LHCN-M2 (cell line): ENCODE measurements at places on chromosomes 2 and 18.
A peak's percentile ranks its signal among the peaks of the same experiment; 100 is the strongest.

DNA sequence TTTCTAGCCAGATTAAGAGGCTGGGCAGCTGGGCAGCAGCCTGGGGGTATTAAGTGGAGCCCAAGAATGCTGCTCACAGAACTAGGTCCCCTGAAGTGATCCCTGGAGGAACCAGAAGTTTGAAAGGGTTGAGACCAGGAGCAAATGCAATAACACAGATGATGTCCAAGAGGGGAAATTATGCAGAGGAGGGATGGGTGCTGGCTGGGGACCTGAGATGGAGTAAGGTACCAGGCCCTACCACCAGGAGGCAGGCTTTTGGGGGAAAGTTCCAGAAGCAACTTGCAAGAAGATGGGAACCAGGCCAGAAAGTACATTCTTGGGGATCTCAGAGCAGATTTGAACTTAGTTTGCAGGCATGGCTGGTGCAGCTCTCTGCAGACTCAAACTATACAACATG lies 175.1 kb downstream of the NCK2 start:
- peak; percentile 38 for DNase-seq

- DNase-seq = no peak
These were observed 158.8 kb downstream of the DDX1 start for GRCh38 chr2:15750433-15750814.

GRCh38 chr2:42169100-42169873 lies at the start of gene EML4:
Gene EML4, plus strand, starts transcription at chr2:42169353. Its CDS starts 259 bp downstream, at chr2:42169612.
- peak; percentile 82 for DNase-seq

GRCh38 chr18:55048892-55049291 lies 89.6 kb upstream of the CCDC68 start:
- DNase-seq = peak; percentile 42

DNA sequence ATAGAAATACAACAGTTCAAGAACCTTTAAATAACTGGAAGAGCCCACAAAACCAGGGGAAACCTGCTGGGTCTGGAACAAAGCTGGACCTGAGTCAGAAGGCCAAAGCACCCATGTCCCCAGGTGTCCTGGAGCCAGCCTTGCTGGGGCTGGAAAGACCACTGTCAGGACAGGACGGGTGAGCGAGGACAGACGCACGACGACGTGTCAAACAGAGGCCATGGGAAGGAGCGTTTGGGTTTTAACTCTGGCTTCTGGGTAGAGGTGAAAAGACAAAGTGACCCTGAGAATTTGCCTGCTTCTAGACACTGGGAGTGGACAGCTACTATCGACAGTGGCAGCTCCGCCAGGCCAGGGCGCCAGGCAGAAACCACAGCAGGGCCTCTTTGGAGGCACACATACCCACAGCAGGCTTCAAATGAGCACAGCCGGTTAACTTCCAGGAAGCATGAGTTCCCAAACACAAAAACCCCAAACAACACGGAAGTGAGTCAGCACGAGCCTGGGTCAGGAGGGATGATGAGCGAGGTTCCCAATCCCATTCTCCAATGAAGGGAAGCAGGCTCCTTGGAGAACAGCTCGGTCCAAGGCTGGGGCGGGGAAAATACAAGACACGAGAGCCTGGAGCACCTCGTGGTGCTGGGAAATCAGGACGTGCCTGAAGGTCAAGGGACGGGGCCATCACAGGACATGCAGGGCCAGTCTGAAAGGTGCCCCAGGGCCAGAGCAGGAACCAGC lies 208.0 kb downstream of the TWIST2 start:
- peak; percentile 10 for DNase-seq

DNA sequence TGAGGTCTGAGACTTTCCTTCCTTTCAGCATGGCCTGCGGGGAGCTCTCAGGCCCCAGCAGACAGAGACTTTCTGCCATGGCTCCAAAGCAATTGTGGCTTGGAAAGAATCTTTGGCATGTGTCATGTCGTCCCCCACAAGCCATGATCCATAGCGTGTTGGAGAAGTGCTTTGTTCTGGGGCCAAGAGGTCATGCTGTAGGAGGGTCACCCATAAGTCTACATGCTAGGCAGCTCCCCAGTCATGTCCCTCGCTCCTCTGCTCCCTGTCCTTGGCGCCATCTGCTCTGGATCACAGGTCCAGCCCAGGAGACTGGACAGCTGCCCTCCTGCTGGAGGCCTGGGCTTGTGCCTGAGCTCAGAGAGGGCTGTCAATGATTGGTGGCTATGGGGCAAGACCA lies 78.8 kb upstream of the LCLAT1 start:
- DNase-seq = no peak

DNA sequence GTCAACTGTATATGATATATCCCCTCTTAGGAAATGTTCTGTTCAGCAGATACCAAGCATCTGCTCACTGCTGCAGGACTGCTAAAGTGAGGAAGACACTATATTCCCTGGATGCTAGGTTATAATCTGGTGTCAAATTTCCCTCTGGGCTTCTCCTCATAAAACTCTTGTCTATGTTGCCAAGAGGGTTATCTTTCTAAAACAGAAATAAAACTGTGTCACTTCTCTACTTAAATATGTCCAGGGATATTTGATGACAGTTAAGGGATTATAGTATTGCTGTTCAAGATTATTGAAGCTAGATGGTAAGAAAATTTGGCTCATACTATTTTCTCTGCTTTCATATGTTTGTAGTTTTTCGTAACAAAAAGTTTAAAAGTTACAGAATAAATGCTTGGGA lies 30.5 kb upstream of the SNRNP27 start:
- no peak for DNase-seq

DNA sequence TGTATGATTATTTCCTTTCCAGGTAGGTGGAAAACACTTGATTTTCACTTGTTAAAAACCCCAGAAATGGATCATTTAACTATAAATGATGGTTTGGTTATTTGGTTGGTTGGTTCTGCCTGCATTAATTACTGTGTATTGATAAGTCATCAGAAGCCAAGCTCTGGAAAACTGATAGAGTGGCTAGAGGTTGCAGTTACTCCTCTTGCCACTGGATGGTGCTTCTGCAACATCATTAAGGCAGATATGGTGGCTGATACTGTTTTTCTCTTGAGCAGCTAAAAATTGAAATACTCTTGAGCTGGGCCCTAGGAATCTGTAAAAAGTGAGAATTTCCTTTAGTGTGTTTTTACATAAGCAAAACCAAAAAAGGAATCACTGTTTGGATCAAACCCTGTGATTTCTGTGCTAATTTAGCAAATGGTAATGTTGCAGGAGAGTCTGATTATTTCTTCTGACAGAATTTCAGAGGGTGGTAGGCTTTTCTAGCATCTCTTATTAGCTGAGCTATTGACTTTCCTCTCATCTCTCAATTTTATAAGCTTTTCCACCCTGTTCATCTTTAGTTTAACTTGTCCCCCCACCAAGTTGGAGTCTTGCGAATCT lies 54.3 kb downstream of the RAB10 start:
- DNase-seq = peak; percentile 17

DNA sequence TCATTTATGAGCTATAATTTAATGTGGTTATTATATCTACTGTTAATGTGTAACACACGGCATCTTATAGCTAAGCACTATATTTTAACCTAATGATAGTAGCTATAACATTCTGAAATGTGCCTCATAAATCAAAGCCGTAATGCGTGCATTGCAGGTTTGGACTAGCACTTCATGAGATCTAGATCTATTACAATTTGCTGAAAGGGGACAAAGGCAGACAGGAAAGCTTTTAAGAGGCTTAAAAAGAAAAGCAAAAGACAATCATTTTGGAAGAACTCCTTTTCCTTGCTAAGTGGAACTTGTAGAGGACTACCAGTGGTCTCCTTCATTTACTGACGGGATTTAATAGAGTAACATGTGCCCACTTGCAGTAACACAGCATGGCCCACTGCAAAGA lies 213.1 kb downstream of the NBAS start:
- no peak for DNase-seq

DNA sequence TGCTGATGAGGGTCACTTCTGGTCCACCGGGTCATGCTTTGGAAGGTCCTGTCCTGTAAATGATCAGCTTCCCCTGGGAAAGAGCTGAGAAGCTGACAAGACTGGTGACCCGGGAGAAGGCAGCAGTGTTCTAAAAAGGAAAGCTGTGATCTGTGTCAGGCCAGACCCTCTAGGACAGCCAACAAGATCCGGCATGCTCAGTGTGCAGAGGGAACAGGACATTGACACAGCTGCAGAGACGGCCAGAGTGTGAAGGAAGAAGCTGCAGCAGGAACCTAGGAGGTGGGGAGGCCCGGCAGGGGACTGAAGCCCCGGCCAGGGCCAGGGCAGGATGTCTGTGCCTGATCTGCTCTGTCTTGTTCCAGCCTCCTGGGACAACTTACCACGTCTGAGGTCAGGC lies 372.7 kb upstream of the ID2 start:
- no peak for DNase-seq

GRCh38 chr2:118309946-118310680 lies 221.8 kb downstream of the INSIG2 start:
- DNase-seq = peak; percentile 24

DNA sequence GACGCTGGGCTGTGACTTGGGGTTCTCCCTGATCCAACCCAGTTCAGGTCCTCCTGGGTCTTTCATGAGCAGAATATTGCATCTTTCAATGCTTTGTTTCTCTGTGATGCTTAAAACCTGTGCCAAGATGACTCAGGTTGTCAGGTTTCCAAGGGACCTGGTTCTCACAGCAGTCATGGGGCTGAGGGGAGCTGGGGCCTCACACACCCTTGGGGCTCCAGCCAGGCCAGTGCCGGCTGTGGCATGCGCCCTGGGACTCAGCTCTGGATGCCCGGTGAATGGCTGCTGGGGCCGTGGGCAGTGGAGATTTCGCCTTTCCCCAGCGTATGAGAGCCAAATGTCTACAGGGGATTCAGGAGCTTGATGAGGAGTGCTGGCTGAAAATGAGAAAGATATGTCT lies 29.6 kb downstream of the EDAR start:
- no peak for DNase-seq

- DNase-seq = no peak
These were observed 48.4 kb upstream of the SPATS2L start for GRCh38 chr2:200258081-200258480.

GRCh38 chr18:75141734-75142133 lies 67.2 kb downstream of the PTGR3 start:
- no peak for DNase-seq

- no peak for DNase-seq
These were observed 21.9 kb downstream of the CASP10 start for GRCh38 chr2:201204655-201205514.

DNA sequence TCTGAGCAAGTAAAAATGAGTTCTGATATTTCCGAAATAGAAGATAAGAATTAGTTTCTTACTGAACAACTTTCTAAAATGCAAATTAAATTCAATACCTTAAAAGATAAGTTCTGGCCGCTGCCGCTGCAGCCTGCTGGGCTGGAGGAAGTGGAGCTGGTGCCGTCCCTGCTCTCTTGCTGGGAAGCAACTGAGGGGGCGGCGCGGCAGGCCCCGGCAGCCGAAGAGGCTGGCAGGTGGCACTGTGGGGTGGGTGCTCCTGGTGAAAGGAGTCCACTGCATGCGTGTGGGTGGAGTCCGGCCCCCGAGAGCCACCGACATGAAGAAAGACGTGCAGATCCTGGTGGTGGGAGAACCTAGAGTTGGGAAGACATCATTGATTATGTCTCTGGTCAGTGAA lies 89.5 kb upstream of the ZNF519 start:
- DNase-seq = no peak

DNA sequence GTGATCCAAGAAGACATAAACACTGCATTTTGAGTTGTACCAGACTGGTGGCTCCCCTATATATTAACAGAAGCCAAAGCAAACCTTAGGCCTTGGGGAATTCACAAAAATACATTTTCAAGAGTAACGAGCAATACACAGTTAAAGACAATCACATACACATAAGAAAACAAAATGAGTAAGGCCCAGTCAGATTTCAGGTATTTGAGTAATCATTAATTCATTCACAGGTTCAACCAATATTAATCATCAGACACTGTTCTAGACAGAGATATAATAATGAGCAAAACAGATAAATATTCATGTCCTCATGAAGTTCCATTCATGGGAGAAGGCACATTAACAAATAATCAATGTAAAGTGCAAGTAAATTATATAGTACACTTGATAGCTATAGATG lies 9.6 kb downstream of the STPG4 start:
- no peak for DNase-seq

DNA sequence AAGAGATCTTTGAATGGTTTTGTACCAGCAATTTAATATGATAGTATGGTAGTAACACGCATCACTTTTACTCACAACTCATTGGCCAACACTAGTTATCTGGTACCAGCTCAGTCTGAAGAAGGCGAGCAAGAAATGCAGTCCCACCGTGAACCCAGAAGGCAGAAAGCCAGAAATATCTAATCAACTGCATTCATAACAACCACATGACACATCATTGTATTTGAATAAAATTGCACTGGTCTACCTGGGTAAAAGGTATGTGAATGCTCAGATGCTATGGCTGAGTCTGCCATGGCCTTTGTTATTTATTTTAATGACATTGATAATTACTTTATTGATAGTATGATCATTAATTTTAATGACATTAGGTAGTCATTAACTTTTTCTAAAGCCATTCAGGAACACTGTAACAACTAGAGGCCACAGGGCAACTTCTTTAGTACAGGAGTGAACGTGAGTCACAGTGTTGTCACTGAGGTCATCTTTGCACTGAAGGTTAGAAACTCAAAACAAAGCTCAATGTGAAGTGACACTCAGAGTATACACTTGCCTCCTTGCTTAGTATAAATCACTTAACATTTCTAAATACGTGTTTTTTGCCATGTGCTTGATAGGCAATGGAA lies 475.6 kb upstream of the TNP1 start:
- no peak for DNase-seq

DNA sequence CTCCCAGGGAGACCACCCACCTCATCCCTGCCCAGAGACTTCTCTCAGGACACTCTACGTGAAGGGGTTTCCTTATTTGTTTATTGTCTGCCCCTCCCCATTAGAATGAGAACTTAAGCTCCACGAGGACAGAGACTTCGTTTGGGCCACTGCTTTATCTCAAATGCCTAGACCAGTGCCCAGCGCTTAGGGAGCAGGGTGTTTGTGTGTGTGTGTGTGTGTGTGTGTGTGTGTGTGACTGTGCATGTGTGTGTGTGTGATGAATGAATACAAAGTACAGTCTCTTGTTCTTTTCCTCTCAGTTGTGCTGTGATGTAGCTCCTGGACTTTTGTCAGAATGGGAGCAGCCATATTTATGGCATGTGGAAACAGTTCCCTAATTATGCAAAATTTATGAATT lies 34.4 kb upstream of the CABYR start:
- no peak for DNase-seq

DNA sequence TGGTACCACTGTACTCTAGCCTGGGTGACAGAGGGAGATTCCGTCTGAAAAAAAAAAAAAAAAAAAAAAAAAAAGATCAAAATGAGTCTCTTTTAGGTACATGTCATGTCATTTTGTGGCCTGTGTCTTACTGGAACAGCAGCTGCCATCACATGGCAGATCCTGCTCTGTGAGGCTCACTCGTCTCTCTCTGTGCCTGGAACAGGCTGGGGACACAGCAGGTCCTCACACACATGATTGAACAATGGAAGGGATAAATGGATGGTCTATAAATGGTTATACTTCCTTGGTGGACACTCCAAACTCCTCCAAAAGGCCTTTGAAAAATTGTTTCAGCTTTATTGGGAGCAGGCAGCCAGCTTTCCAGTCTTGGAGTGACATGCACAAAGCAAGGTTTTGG lies 236.2 kb upstream of the COPS8 start:
- no peak for DNase-seq
